ENCODE measurements at places on chromosomes 13 and 19.

DNA sequence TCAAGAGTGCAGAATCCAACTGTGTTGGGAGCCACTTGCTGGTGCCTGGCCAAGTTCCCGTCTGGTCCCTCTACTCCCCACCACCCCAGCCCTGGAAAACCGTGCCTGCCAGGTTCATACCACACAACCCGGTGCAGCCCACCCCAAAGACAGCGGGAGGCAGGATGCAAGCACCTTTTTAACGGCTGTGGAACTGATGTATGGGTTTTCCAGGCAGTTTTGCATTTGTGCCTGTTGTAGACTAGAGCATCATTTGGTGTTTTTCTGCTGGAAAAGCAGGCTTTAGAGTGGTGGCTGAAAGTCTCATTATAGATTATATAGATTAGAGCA is 13.5 kb downstream of the TFDP1 start:
- DNase-seq, result no peak

DNA sequence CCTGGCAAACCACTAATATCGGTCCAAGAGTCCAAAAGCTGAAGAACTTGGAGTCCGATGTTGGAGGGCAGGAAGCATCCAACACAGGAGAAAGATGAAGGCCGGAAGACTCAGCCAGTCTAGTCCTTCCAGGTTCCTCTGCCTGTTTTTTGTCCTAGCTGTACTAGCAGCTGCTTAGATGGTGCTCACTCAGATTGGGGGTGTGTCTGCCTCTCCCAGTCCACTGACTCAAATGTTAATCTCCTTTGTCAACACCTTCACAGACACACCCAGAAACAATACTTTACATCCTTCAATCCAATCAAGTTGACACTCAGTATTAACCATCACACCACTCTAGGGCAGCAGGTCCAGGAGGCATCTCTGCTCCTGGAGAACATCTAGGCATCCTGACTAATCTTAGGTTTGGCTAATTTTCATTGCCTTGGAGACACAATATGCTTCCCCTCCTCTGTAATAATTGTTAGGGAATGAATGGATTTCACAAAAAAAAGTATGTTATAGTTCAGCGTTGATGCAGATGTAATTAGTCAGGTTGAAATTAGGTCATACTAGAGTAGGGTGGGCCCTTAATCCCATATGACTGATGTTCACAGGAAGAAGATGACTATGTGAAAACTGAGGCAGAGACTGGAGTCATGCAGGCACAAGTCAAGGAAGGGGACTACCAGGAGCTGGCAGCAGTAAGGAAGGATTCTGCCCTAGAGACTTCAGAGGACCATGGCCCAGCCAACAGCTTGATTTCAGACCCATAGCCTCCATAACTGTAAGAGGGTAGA is 183.4 kb downstream of the RBM26 start:
- no peak for DNase-seq

DNA sequence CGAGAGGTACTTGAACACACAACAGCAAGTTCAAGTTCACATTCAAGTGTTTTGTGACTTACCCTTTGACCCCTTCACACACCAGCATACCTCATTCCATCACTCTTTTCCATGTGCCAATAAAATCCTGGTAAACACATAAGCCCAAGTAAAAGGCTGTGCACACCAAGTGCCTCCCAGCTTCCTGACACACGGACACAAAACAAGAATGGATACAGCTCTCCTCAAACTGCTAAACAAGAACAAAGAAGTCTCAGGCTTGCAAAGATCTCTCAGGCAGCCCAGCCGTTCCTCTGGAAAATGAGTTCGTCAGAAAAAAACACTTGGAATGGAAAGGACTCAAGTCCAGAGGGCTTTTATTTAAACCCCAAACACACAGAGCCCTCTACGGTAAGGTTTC is 83.7 kb downstream of the NUFIP1 start:
- DNase-seq, result no peak

DNA sequence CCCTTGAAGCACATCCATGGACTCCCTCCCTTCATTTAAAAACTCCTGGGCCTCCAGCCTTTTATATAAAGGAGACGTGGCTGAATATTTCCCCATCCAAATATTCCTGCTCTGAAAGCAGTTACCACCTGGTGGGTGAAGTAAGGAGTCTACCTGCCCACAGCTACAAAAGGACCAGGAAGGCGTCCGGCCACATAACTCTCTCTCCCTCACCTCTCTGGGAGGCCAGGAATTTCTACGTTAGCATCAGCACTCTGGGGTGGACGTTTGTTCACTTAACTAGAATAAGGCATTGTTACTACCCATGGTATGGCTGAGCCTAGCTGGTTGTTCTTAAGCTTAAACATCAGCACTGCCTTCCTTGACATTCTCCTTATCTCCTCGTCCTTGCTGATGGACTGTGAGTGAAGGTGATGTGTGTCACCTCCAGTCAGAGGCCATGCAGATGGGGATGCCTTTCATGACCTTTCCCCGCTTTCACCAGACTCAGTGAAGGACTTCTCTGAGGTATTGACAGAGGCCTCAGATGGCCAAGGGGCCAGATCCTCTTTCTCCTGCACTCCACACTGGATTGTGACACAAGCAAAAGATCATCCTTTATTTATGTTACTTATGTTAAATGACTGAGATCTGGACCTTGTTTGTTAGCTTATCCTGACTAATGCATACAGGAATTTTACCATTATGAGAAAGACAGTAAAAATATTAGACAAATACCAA is 22.2 kb upstream of the KPNA3 start:
- no peak for DNase-seq

DNA sequence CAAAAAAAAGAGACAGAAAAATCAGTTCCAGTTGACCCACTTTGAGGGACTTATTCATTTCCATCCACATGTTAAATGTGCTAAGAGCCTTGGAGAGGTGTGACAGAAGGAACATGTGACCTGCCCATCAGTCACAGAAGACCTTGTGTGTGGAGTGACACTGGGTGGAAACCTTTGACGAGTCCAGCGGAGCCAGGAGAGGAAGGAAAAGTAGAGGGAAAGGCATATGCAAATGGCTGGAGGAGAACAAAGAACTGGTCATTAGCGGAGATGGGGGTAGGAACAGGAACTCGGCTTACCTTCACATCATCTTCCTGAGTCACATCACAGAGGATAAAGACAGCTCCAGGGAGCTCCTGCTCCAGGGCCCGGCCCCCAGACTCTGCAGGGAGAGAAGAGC is 2.3 kb downstream of the HSD17B14 start:
- DNase-seq, result no peak

DNA sequence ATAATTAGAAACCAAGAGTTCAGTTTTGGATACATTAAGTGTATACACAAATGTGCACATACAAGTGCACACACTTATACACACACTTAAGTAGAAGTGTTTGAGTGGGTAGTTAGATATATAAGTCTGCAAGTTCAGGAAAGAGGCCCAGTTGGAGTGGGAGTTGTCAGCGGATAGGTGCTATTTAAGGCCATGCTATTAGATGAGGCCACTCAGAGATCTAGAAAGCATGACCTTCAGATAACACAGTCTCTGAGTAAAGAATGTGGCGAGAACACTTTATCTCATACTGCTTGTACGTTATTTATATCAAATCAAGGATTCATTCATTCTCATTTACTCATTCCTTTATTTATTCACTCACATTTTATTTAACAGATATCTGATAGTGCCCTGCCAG is 206.2 kb downstream of the POSTN start:
- DNase-seq, result no peak
